ENCODE measurements at places on chromosomes 12 and 14.

GRCh38 chr12:32920506-32921085, 24.0 kb upstream of the PKP2 start:
- DNase-seq: no peak

DNA sequence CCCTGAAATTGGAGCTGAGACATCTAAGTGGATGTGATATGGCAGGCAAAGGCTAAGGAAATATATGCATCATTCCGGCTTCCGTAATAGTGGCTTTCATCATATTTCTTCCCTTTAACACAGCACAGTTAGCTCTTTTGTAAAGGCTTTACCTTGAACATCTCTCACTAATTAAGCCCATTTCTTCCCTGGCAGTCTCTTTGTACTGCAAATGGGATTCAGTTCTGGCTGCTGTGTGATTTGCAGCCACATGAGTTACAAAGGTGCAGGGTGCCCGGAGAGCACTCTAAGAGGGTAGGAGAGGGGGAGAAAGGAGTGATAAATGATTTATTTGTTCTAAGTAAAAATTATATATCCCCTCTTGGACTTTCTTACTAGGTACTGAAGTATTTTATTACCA, 232.1 kb upstream of the CCDC196 start:
- DNase-seq: no peak

- no peak for DNase-seq
These were observed 18.0 kb downstream of the MFAP5 start for GRCh38 chr12:8644345-8645248.

DNA sequence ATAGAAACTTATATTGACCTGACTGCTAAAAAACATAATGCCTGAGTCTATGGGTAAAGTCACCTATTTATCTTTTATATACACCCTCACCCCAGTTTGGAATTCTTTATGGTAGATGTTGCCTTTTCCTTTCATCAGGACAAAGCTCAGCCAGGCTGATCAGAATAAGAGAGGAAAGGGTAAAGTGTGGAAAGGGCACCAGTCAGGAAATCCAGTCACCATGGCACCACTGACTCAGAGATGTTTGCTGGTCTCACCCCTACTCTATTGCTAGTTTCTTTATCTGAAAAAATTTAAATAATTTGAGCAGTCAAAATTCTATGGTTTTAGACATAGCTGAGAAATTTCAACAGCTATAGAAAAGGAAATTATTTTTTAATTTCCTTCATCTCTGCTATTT, 49.2 kb upstream of the SSTR1 start:
- DNase-seq: no peak

DNA sequence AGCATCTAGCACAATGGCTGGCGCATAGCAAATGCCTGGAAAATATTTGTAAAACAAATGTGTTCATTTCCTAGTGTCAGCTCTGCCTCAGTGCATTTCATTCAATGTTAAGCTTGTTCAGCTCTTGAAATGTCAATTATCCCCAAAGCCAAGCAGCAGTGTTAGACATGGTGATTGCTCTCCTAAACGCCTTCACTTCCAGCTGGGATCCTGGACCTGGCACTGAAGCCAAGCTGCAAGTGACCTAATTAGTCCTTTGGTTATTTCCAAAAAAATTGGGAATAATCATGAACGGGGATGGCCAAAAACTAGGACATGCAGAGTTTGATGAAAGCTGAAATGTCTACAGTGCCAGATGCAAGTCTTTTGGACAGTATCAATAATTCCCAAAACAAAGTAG, 54.9 kb upstream of the MDGA2 start:
- DNase-seq: no peak

- DNase-seq: peak; percentile 61
These were observed 40.7 kb downstream of the NEUROD4 start for GRCh38 chr12:55060470-55060869.

GRCh38 chr12:122227341-122227740, 1.5 kb upstream of the DIABLO start:
- no peak for DNase-seq

DNA sequence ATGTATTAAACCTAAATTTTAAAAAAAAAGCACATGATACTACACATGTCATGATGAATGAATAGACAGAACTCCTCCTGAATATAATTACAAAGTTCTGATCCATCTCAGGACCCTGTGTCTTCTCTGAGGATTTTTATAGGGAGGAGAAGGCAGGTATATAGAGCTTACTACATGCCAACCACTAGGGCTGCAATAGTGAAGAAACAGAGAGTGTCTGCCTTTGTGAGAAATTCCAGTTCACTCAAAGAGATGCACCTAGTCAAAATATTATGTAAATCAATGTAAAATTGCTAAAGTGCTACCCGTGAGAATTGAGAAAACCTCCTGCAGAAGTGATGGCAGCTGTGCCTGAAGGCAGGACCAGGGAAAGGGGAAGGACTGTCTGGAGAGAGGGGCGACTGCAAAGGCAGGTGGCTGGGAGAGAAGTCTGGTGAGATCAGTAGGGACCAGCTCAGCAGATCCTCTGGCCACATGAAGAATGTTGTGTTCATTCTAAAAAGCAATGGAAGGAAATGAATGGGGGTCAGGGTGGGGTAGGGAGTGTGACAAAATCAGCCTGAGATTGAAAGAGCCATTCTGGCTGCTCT, 15.1 kb downstream of the ABHD4 start:
- no peak for DNase-seq

- no peak for DNase-seq
These were observed 599.8 kb downstream of the RPL10L start for GRCh38 chr14:46051796-46052195.

- no peak for DNase-seq
These were observed 1.9 kb upstream of the VRTN start for GRCh38 chr14:74346341-74346740.

- no peak for DNase-seq
These were observed 71.9 kb upstream of the HOXC13 start for GRCh38 chr12:53866727-53867126.

- no peak for DNase-seq
These were observed 196.3 kb downstream of the NPAS3 start for GRCh38 chr14:33134975-33135374.

DNA sequence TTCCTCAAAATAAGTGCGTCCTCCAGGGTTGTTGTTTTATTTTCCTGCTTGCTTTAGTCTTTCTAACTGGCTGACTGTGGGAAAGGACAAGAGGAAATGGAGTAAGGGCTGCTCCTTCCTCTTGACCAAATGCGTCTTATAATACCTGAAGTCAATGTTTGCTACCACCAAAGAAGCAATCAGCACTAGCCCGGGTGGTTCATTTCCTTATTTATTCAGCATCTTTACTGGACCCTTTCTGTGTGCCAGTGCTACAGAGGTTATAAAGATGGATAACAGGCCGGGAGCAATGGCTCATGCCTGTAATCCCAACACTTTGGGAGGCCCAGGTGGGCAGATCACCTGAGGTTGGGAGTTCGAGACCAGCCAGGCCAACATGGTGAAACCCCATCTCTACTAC, 15.1 kb upstream of the RPS6KA5 start:
- DNase-seq: no peak

DNA sequence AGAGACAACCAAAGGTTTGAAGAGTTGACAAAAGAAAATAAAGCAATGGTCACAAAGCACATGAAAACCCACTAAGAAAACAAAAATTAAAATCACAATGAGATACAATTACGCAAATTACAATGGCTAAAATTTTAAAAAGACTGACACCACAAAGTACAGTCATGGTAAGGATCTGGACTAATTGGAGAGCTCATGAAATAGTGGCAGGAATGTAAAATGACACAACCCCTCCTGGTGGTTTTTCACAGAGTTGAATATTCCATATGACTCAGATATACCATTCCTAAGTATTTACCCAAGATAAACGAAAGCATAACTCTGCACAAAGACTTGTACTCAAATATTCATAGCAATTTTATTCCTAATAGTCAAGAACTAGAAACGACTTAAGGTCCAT, 65.9 kb downstream of the NOVA1 start:
- DNase-seq: no peak

GRCh38 chr12:75366629-75367028, 24.3 kb upstream of the GLIPR1L2 start:
- no peak for DNase-seq

DNA sequence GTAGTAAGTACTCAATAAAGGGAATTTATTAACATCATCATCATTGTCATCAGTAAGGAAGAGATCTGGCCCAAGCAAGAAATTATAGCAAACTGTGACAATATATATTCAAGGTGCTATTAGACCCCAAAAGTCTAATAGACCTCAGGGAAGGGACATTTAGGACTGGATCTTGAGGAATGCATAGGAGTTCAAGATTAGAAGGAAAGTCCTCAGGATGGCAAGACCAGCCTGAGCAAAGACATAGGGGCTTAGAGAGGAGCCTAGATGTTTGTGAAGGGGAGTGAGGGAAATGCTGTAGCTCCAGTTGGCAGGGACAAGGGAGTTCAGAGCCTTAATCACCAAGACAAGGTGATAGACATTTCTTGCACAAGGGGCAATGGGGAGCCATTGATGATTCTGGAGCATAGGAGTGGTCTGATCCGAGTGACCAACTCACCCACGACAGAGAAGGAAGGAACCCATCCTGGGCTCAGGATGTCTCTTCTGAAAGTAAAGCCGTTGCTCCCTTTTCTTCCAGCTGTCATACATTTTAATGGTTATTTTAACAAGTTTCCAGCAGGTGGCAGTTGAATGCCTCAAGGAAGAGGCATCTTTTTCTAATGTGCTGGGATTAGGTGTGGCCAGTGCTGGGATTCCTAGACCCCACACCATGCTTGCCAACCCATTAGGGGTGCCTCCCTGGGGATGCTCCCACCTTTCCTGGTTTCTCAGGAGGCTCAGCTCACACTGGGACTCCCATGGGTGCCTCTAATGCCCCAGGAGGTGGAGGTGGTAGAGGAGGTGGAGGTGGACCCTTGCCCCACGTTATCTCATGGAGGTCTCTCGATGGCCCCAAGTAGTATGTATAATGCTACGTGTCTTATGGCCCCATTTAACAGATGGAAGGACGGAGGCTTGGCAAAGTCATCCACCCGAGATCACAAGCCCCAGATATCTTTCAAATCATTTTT, 37.8 kb downstream of the PHETA1 start:
- DNase-seq: peak; percentile 34

GRCh38 chr12:84161296-84161695, 751.3 kb downstream of the SLC6A15 start:
- no peak for DNase-seq

DNA sequence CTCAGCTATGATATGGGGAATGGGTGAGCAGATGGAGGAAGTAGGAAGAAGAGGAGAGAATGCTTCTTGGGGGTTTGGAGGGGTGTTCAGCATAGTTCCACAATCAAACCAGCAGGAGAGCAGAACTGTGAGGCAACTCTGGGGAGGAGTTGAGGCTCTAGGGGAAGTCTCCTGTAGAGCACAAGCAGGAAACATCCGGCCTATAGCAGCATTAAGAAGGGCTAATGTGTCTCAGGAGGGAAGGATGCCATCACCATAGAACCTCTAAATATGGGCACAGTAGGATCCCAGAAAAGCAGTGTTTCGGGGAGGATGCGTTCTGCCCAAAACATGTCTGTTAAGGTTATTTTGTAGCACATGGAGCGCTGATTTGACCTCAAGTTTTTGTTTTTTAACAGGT, 8.4 kb upstream of the SALL2 start:
- DNase-seq: no peak

GRCh38 chr12:96212456-96213375, 18.5 kb downstream of the ELK3 start:
- no peak for DNase-seq

DNA sequence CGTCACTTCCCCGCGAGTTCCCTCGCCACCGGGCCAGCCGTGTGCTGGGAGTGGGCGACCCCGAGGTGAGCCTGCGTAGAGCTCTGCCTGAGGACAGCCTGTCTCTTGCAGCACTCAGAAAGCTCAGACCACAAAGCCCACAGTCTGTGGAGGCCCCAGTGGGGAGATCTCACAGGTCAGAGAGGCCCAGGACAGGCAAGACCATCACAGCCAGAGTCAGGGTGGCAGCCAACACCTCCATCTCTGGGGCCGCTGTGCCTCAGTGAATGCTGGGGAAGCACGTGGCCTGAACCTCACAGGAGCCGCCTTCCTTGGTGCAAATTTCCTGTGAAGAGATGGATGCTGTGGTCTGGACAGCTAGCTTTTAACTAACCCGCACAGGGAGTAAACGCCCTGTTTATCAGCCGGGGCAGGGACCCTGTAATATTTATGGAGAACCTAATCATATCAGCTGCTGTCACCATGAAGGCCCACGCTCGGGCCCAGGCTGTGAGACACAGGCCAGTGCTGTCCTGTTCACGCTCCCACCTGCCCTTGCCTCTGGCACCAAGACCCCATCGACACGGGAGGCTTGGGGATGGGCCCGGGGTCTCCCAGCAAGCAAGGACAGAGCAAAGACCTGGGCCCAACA, 56.9 kb downstream of the CDC42BPB start:
- no peak for DNase-seq

DNA sequence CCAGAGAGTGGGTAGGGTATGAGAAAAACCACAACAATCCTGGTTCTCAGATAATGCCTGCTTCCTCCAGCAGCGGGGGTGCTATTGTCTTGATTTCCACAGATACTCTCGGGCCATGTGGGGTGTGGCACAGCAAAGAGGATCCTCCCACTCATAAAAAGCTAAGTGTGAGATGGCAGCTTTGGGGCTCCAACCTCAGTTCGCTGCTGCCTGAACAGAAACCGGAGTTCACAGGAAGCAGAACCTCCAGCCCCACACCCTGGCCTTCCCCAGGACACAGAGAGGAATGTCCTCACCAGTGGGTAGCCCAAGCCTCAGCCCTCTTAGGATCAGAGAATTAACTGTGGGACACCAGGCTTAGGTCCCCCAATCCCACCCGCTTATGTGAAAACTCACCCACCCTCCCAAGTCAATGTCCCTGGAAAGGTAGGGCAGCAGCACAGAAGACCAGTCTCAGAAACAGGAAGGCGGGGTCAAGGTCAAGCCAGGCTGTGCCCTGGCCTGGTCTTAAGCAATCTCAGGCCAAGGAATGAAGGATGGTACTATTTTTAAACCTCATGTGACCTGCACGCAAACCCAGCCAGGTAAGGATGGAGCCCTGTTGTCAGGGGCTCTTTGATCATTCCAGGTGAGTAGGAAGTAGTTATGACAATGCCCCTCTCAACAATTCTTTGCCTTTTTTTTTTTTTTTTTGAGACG, 9.0 kb downstream of the KCTD10 start:
- no peak for DNase-seq

DNA sequence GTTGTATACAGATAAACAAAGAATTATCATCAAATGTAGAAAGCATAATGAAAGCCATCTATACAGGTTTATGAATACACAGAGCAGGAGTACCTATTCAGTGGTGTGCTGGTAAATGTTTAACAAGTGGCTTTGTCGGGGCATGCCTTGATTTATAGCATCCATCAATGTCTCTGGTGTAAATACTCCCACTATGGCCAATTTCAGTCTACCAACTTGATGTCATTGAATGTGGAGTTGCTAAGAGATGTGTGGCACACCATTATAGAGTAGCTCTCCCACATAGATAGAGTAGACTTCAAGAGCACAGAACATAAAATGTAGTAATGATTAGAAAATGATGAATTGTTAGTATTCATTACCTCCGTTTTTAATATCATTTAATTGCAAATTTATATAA, 9.3 kb downstream of the GRIP1 start:
- no peak for DNase-seq

DNA sequence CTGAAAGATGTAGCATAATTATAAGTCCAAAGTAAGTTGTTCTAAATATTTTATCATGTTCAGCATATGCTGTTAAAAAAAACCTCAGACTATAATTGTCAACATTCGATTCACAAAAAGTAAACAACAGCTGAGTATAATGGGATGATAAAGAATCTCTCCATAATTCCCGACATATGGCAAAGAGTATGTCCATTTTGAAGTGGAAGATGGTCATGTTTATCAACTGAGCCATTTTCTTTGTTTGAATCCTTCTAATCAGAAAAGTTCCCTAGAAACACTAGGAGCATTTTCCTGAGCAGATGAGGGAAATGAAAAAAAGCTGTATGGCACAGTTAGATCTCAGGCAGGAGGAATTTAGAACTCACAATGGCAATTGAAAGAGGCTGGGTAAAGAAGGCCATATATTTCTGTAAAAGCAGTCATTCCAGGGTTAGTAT, 192.1 kb upstream of the AMIGO2 start:
- no peak for DNase-seq
